Skeletal muscle cell (primary cell): ENCODE measurements at places on chromosomes 5 and 9.

DNA sequence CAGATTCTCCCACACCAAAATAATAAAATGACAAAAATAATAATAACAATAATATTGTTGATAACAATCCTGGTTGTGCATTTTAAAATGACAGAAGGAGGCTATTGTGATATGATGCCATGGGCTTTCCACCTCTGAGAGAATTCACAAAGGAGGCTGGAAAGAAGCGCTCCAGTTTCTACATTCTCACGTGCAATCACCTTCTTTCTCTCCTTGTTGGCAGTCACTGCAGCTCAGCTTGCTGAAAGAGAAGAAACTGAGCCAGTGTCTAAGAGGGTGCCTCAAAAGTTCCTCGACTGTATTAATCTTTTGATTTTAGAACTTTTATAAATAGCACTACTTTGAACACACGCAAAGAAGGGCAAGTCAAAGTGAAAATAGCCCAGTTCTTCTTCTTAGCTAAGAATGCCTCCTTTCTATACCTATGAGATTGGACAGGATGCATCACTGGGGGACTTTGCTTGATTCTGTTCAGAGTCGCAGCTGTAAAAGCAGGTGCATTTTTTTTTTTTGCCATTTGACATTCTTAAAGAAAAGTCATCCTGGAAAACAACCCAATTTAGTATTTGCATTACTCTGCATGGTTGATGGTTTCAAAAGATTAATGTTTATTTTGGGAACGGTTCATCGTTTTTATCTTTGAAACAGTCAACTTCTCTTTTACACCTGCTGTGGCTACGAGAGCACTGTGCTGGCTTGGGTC is 12.4 kb upstream of the SUB1 start:
- DNase-seq, result no peak

- no peak for DNase-seq
Observed at GRCh38 chr5:142811866-142812557, 41.8 kb downstream of the ARHGAP26 start.

GRCh38 chr5:42035526-42035925 is 110.4 kb downstream of the FBXO4 start:
- DNase-seq, result no peak

DNA sequence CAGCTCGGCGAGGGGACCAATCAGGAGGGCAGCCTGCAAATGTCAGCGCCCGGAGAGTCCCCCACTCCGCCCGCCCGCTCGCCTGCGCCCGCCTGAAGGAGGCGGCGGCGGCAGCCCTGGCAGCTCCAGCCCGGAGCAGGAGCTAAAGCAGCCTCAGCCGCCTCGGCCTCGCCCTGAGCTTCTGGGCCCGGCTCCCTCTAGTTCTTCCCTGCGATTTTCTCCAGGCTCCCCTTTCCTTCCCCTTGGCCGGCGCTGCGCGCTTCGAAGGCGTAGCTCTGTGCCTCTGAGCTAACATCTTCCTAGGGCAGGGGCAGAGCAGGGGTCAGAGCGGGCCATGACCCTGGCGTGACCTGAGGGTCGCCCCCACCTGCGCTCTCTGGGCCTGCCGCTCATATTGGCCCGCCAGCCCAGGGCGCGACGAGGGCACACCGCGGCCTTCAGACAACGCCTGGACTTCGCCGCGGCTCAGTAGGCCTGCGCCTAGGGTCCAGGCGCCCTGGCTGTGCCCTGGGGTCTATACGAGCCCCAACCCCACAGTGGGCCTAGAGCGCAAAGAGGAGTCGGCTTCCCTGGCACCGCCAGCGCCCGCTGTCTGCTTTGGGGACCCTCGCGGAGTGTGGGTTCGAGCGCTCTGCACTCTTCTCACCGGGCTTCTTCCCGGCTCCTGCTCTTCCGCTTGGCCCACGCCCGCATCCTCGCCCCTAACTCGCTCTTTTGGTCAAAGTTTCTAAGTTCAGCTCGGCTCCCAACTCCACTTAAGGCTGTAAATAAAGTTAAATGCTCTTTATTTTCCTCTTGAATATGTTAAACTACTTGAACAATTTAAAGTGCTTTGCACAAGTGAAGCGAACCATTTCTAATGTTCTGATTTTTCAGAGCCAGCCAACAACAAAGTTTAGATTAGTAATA is 504 bp upstream of the OTP start:
- no peak for DNase-seq

DNA sequence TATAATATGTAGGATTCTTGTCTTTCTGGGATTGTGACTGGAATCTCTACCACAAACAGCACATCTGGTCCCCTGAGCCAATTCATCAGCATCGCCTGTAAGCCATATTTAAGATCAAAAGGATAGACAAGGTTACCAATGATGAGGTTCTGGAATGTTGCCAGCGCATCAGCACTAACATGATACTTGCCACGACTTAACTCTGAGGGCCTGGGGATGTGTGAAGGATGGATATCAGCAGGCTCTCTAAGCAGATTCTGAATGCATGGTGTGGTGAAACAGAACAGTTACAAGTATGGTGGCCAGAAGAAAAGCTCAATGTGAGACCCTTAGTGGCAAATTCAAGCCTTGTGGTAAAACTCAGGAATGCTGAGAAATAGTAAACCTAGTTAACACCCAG is 143.0 kb downstream of the XRCC4 start:
- DNase-seq, result no peak
